Activated CD4-positive, alpha-beta memory T cell treated with anti-CD3 and anti-CD28 coated beads, Interleukin-2, amount 10 ng/mL, durations not matched to agents 7 days and 5 days (primary cell): ENCODE measurements at places on chromosomes 16 and 17. TPM values are rescaled to one million over a fixed set of nuclear protein-coding genes. Genes with fewer than 3 reads are reported as not detected.

DNA sequence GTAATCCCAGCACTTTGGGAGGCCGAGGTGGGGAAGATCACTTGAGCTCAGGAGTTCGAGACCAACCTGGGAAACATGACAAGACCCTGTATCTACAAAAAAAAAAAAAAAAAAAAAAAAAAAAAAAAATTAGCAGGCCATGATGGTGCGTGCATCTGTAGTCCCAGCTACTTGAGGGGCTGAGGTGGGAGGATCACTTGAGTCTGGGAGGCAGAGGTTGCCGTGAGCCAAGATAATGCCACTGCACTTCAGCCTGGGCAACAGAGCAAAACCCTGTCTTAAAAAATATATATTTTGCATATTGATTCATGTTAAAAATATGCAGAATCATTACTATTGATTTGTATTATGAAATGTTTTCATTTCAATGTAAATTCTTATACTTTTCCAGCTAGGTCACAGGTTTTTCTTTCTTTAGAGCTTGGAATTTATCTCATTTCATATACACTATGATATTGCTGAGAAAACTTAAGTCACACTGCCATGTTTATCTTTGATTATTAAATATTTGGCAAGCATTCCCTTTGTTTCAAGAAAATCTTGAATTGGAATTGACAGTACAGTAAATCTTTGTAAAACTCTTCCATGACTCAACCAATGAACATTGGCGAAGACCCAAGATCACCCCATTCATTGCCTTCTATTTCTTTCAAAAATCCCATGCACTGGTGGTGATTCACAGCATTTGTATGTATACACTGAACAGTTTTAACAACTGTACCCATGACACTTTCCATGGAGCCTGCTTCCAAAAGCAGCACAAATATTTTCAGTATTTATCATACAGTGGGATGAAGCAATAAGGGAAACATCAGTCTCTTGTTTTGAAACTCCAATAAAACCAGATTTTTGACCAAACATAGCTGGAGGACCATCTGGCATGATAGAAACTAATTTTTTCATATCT is 83.5 kb upstream of the TNRC6A start:
- no peaks in the 10 kb centered on the region for H3K27me3 ChIP-seq
- H3K36me3 ChIP-seq, result no peaks in the 10 kb centered on the region
- no peak overlapping the region for H3K27ac ChIP-seq
- no peaks in the 10 kb centered on the region for H3K4me1 ChIP-seq

NUPR1 gene
- total RNA-seq, result not detected

KRTAP9-2 gene
- total RNA-seq, result not detected

- H3K27me3 ChIP-seq, result peaks cover 16% of the 10 kb centered on the region
- no peak for DNase-seq
- H3K4me3 ChIP-seq, result no peak overlapping the region
- no peaks in the 10 kb centered on the region for H3K36me3 ChIP-seq
- H3K4me1 ChIP-seq, result no peaks in the 10 kb centered on the region
Measured at GRCh38 chr17:55699181-55699860, 23.3 kb downstream of the TMEM100 start.

PRAC1 gene
- total RNA-seq, result not detected

DNA sequence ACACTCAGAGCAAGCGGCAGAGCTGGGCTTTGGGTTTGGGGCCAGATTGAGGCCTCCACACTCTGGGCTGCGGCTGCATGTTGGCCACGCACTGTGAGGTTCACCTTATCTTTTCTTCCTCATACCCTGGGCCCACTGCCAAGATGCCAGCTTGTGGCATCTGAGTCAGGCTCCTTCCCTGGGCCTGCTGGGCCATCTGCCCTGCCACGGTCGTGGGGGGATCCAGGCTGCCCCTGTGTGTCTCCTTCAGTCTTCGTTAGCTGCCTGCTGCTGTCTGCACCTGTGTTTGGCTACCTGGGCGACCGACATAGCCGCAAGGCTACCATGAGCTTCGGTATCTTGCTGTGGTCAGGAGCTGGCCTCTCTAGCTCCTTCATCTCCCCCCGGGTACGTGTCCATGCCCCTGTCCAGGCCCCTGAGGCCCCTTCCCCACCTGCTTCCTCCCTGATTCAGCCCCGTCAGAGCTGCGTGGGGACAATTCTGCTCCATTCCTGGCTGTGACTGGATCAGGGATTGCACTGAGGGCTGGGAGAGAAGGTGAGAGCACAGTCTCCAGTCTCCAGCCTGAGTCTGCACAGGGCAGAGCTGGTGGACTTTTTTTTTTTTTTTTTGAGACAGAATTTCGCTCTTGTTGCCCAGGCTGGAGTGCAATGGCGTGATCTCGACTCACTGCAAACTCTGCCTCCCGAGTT is 11.2 kb downstream of the SPNS3 start:
- H3K4me1 ChIP-seq, result peaks cover 10% of the 10 kb centered on the region
- no peaks in the 10 kb centered on the region for H3K27me3 ChIP-seq
- no peak overlapping the region for H3K27ac ChIP-seq
- no peaks in the 10 kb centered on the region for H3K36me3 ChIP-seq
- no peak overlapping the region for H3K4me3 ChIP-seq

KRTAP4-8 gene
- total RNA-seq, result not detected

TSNAXIP1 gene
- 0.20 TPM for total RNA-seq

C16orf89 gene
- not detected for total RNA-seq

GRCh38 chr17:6455321-6455705 is 11.1 kb downstream of the PIMREG start:
- peaks cover 20% of the 10 kb centered on the region for H3K27me3 ChIP-seq
- H3K4me3 ChIP-seq, result no peak overlapping the region
- H3K27ac ChIP-seq, result no peak overlapping the region
- DNase-seq, result peak; percentile 28

- H3K4me3 ChIP-seq, result no peak overlapping the region
- H3K36me3 ChIP-seq, result no peaks in the 10 kb centered on the region
- H3K4me1 ChIP-seq, result no peaks in the 10 kb centered on the region
- H3K27ac ChIP-seq, result no peak overlapping the region
Measured at GRCh38 chr17:41824086-41824485, 11.3 kb downstream of the FKBP10 start.

GRCh38 chr16:4184038-4184702 is 57.7 kb downstream of the SRL start:
- H3K4me3 ChIP-seq, result peak overlapping the region; percentile 67
- no peaks in the 10 kb centered on the region for H3K36me3 ChIP-seq
- DNase-seq, result no peak
- peaks cover 11% of the 10 kb centered on the region for H3K4me1 ChIP-seq
- H3K27me3 ChIP-seq, result peaks cover 11% of the 10 kb centered on the region

TNFRSF17 gene
- total RNA-seq, result not detected

DNA sequence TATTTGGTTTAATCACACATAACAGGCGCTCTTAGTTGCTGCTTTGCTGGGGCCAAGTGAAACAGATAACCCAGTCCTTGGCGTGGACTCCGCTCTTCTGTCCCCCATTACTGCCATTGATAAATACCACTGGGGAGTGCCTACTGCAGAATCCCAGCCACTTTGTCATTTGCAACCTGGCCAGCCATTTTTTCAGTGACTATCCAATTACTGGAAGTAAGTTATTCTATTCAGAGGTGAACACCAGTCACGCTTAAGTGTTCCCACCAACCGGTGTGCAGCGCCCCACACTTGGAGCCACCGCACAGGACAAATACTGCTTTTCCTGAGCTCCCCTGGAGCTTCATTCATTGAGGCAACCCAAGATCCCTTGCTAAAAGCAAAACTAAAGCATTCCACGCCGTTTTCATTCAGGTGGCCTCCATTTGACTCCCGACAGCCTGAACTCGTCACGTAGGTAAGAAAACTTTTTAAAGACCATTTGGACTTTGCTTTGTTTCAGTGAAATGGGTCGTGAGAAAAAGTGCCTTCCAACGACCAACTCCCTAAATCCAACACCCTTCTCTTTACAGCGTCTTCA is 1.8 kb downstream of the USP7 start:
- no peak for DNase-seq
- peaks cover 60% of the 10 kb centered on the region for H3K4me1 ChIP-seq
- H3K27me3 ChIP-seq, result peaks cover 6% of the 10 kb centered on the region

TTYH2 gene
- 25.6 TPM for total RNA-seq

- no peak overlapping the region for H3K4me3 ChIP-seq
- peaks cover 12% of the 10 kb centered on the region for H3K4me1 ChIP-seq
- peaks cover 22% of the 10 kb centered on the region for H3K27me3 ChIP-seq
- no peak overlapping the region for H3K27ac ChIP-seq
- H3K36me3 ChIP-seq, result no peaks in the 10 kb centered on the region
Measured at GRCh38 chr16:71609066-71609465, 16.9 kb upstream of the MARVELD3 start.

DNA sequence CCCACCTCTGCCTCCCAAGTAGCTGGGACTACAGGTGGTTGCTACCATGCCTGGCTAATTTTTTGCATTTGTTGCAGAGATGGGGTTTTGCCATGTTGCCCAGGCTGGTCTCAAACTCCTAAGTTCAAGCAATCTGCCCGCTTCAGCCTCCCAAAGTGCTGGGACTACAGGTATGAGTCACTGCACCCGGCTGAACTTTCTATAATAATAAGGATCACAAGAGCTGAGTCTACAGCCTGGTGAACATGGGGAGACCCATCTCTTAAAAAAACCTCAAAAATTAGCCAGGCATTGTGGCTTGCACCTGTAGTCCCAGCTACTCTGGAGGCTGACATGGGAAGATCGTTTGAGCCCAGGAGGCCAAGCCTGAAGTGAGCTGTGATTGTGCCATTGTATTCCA is 53.5 kb downstream of the WDR59 start:
- H3K36me3 ChIP-seq, result peaks cover 27% of the 10 kb centered on the region
- H3K4me1 ChIP-seq, result peaks cover 2% of the 10 kb centered on the region
- no peaks in the 10 kb centered on the region for H3K27me3 ChIP-seq
- H3K4me3 ChIP-seq, result no peak overlapping the region
- no peak for DNase-seq

DNA sequence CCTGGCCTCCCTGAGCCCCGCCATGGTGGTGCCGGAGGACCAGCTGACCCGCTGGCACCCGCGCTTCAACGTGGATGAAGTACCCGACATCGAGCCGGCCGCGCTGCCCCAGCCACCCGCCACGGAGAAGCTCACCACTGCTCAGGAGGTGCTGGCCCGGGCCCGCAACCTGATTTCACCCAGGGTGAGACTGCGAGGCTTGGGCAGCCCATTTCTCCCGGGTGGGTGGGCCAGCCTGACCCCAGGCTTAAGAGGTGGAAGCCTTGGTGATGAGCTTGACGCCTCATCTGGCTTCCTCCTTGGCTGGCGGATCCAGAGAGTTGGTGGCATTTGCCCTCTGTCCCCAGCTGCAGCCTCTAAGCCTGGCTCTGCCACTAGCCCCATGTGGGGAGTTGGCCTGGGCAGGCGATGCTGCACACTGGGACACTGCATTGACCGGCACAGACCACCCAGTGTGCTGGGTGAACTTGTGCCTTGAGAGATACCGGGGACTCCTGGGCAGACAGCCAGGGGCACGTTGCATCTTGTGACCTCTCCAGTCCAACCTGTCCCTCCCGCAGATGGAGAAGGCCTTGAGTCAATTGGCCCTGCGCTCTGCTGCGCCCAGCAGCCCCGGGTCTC is 3.0 kb downstream of the CDT1 start:
- no peaks in the 10 kb centered on the region for H3K27me3 ChIP-seq
- no peak for DNase-seq

FOXN1 gene
- not detected for total RNA-seq

SAT2 gene
- 36.2 TPM for total RNA-seq

- H3K4me1 ChIP-seq, result peaks cover 22% of the 10 kb centered on the region
- H3K27ac ChIP-seq, result no peak overlapping the region
- H3K4me3 ChIP-seq, result no peak overlapping the region
- DNase-seq, result no peak
- no peaks in the 10 kb centered on the region for H3K36me3 ChIP-seq
Measured at GRCh38 chr17:41785091-41785858, 1.2 kb downstream of the JUP start.

SLC2A4 gene
- total RNA-seq, result not detected

GRCh38 chr17:1759529-1759928 is 2.3 kb upstream of the SERPINF1 start:
- peaks cover 7% of the 10 kb centered on the region for H3K27me3 ChIP-seq
- DNase-seq, result no peak
- peaks cover 27% of the 10 kb centered on the region for H3K4me1 ChIP-seq
- H3K4me3 ChIP-seq, result no peak overlapping the region

- H3K27me3 ChIP-seq, result peaks cover 20% of the 10 kb centered on the region
- no peaks in the 10 kb centered on the region for H3K4me1 ChIP-seq
- no peaks in the 10 kb centered on the region for H3K36me3 ChIP-seq
Measured at GRCh38 chr17:73998653-73999645, 204.5 kb upstream of the RPL38 start.
